ENCODE measurements at places on chromosomes 3 and 15.

DNA sequence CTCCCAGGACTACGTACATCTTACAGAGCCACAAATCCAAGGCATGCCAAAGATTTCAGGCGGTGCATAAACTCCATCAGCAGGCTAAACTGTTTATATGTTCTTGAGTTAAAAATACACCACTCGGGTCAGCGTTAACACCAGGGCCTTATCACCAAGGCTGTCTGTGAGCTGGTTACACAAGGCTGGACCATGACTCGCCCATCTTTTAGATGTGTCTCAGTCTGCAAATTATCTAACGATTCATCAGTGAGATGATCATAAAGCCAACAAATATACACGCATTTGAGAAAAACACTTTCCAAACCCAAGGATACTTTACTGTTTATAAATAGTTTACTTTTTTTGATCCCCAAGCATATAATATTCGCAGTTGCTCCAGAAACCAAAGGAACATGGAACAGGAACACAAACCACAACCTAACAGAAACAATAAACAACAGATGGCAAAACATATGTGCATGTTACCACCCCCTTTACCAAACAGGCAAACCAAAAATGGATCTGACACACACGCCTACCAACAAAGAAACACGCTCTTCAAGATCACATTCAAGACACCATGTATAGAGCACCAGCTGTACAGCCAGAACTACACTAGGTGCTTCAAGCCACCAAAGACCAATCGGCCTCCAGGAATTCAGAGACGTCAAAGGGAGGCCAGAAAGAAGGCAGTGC is 15.4 kb downstream of the LRIG1 start:
- no peak for DNase-seq

DNA sequence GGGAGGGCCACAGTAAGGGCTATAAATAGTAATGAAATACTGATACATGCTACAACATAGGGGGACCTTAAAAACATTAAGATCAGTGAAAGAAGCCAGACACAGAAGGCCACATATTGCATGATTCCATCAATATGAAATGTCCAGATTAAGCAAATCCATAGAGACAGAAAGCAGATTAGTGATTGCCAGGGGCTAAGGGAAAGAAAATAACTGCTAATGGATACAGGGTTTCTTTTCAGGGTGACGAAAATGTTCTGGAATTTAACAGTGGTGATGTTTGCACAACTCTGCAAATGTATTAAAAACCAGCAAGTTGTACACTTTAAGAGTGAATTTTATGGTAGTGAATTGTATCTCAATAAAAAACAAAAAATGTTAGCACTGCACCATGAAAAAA is 37.0 kb downstream of the PIK3R4 start:
- DNase-seq: no peak

GRCh38 chr3:151964743-151965142 is 91.3 kb downstream of the SUCNR1 start:
- no peak for DNase-seq

DNA sequence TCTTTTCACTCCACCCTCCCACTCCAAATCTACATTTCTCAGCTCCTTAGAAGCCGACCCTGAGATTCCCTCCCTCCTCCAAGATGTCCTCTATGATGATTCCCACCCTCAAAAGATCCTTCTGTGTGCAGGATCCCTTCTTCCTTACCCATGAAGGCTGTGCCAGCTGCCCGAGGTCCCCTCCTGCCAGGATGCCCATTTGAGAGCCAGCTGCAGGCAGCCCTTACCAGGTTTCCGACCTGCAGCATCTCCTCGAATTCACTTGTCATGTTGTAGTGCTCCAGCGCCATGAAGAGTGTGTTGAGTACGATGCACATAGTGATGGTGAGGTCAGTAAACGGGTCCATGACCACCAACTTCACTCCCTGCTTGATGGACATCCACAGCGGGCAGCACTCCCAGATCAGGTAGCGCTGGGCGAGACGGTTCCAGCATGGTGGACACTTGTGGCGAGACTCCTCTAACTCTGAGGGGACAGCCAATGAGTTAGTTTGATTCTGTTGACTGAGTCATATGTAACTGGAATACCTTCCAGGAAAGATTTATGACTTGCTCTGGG is 51.9 kb downstream of the SCN5A start:
- DNase-seq: no peak

- DNase-seq: no peak
Observed at GRCh38 chr3:99918715-99919114, 101.1 kb downstream of the CMSS1 start.

DNA sequence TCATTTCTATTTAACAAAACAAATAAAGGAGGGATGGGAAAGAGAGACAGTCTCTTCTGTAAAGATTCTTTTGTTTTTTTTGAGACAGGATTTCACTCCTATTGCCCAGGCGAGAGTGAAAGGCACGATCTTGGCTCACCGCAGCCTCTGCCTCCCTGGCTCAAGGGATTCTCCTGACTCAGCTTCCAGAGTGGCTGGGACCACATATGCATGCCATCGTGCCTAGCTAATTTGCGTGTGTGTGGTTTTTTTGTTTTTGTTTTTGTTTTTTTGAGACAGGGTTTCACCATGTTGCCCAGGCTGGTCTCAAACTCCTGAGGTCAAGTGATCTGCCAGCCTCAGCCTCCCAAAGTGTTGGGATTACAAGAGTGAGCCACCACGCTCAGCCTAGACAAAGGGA is 23.3 kb downstream of the STAG1 start:
- no peak for DNase-seq

- DNase-seq: no peak
Observed at GRCh38 chr15:25173241-25174028, 218.6 kb downstream of the SNRPN start.

DNA sequence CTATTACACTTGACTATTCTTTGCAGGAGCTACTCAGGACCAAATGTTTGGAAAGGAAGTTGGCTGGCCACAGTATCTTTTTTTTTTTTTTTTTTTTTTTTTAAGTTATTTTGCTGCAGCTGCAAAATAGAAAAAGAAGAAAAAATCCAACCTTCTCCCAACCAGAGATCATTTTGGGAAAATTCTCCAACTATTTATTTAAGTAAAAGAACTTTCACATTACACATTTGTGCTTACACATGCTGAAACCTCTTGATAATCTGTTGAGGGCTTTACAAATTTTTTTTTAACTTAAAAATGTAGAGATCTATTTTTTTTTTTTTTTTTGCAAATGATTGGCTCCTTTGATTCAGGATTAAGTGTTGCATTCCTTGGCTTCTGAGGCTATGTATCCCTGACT is 148.0 kb downstream of the POLR2M start:
- no peak for DNase-seq

GRCh38 chr3:105915524-105915923 is 46.7 kb upstream of the CBLB start:
- DNase-seq: no peak

- no peak for DNase-seq
Observed at GRCh38 chr15:37877851-37878741, 56.3 kb upstream of the TMCO5A start.

DNA sequence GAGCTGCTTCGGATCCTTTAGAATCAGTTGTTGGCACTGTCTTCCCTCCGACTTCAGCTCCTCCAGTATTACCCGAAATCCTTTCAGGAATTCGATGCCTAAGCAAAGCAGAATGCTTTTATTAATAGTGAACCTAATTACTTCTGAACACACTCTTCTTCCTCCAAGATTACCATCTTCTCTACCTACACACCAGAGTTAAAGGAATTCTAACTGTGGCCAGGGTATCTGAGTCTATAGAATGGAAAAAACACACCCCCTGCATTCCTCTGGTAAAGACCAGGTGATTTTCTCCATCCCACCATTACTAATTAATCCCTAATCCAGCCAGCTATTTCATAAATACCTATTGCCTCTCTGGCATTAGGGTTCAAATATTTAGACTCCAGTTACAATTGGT is 49.8 kb downstream of the SPATA12 start:
- no peak for DNase-seq

DNA sequence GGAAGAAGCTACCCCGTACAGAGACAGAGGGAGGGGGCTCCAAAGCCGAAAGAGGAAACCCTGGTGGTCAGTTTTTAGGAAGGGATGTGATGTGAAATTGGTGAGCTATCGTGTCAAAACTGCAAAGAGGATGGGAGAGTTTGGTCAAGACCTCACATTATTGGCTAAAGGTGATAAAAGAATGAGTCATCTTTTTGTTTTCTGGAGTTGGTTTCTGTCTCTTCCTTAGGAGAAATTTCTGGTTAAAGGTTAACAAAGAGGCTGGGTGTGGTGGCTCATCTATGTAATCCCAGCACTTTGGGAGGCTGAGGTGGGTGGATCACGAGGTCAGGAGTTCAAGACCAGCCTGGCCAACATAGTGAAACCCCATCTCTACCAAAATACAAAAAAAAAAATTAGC is 217.8 kb upstream of the CBLB start:
- DNase-seq: no peak
